ENCODE measurements at places on chromosomes 2 and 18. TPM values are rescaled to one million over a fixed set of nuclear protein-coding genes. Genes with fewer than 3 reads are reported as not detected.

Gene CD226
- 0.74 TPM for total RNA-seq

Gene DES
- 0.49 TPM for total RNA-seq

Gene CD302
- total RNA-seq = 2.5 TPM

Gene DNAJC5G
- not detected for total RNA-seq
